A549 treated with DMSO at 1 μM for 4 hours (cell line): ENCODE measurements at places on chromosomes 1 and 21. TPM values are rescaled to one million over a fixed set of nuclear protein-coding genes. Genes with fewer than 3 reads are reported as not detected.

CLCN6 gene
- 5.5 to 6.8 TPM (median 6.3 TPM) in 5 replicates for total RNA-seq

PTGFR gene
- total RNA-seq = not detected in 5 replicates

TNFSF4 gene
- total RNA-seq = 0.04 to 0.06 TPM (median 0.05 TPM) in 4 of 5 replicates, not detected in the other

COL11A1 gene
- 1.9 to 4.7 TPM (median 2.7 TPM) in 5 replicates for total RNA-seq

VSIG8 gene
- 0.06 to 0.07 TPM in 2 of 5 replicates, not detected in the others for total RNA-seq

F3 gene
- 1.9 to 3.3 TPM (median 3.1 TPM) in 5 replicates for total RNA-seq

CRYAA gene
- not detected in 5 replicates for total RNA-seq

ERRFI1 gene
- 47.5 to 60.7 TPM (median 59.6 TPM) in 5 replicates for total RNA-seq

FGGY gene
- 2.2 to 2.9 TPM (median 2.3 TPM) in 5 replicates for total RNA-seq

HES4 gene
- total RNA-seq = 24.5 to 59.7 TPM (median 54.3 TPM) in 5 replicates

ADAMTS5 gene
- not detected in 5 replicates for total RNA-seq

IGSF21 gene
- not detected in 5 replicates for total RNA-seq

FMO5 gene
- total RNA-seq = 0.20 to 0.38 TPM (median 0.28 TPM) in 5 replicates

SUSD4 gene
- 0.34 to 1.2 TPM (median 0.73 TPM) in 5 replicates for total RNA-seq

GIPC2 gene
- total RNA-seq = 0.02 to 0.03 TPM in 2 of 5 replicates, not detected in the others

PSMD4 gene
- 173 to 200 TPM (median 195 TPM) in 5 replicates for total RNA-seq

VANGL1 gene
- 18.5 to 25.6 TPM (median 22.7 TPM) in 5 replicates for total RNA-seq

SPRR3 gene
- total RNA-seq = not detected in 5 replicates

CASZ1 gene
- 1.3 to 2.4 TPM (median 2.1 TPM) in 5 replicates for total RNA-seq

CACNA1S gene
- 0.01 TPM in 1 of 5 replicates, not detected in the others for total RNA-seq

FALEC gene
- total RNA-seq = 0.17 to 0.33 TPM in 2 of 5 replicates, not detected in the others

CFAP141 gene
- total RNA-seq = not detected in 5 replicates

LCE3D gene
- 0.69 to 1.3 TPM (median 0.88 TPM) in 5 replicates for total RNA-seq

OLFML2B gene
- 0.34 to 0.92 TPM (median 0.52 TPM) in 5 replicates for total RNA-seq

ANKRD65 gene
- total RNA-seq = 0.07 to 0.09 TPM in 2 of 5 replicates, not detected in the others

KIF26B gene
- total RNA-seq = 0.02 to 0.14 TPM (median 0.05 TPM) in 5 replicates

OR10Z1 gene
- total RNA-seq = not detected in 5 replicates

S100A2 gene
- total RNA-seq = 16.8 to 29.9 TPM (median 23.4 TPM) in 5 replicates

CHI3L2 gene
- total RNA-seq = 0.20 to 0.40 TPM (median 0.31 TPM) in 5 replicates

TRABD2B gene
- 0.20 to 0.72 TPM (median 0.34 TPM) in 5 replicates for total RNA-seq

LAMC1 gene
- total RNA-seq = 94.4 to 132 TPM (median 118 TPM) in 5 replicates
